ENCODE measurements at places on chromosomes 7 and 10.

GRCh38 chr10:32408690-32409089, 37.2 kb upstream of the CCDC7 start:
- no peak for DNase-seq

DNA sequence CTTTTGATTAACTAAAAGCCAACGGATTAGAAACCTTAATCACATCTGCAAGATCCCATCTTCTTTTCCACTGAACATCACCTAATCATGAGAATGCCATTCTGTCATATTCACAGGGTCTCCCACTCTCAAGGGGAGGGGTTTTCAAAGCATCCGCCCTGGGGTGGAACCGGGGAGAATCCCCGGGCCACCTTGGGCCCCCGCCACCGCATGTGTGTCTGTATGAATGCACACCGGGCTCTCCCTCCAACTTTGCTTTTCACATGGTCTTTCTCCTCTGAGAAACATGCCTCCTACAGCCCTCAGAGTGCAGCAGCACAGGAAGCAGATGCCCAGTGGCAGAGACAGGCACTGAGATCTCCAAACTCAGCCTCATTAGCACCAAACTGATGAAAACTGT, 233.2 kb upstream of the PPP2R2D start:
- no peak for DNase-seq

DNA sequence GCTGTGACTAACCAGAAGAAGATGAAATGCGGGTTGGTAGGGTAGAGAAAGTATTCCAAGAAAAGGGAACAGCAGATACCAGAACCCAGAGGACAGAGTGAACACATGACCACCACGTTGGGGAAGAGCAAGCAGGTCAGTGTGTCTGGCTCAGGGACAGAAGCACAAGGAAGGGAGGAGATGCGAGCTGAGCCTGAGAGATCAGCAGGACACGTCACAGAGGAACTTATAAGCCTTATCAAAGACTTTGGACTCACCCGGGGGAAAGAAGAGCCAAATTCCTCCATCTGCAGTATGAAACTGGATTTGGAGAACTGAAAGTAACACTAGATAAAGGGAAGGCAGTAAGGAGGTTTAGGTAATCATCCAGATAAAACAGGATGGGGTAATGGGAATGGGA, 232.1 kb upstream of the NPVF start:
- no peak for DNase-seq

GRCh38 chr7:11430841-11431240, 401.2 kb downstream of the THSD7A start:
- no peak for DNase-seq

DNA sequence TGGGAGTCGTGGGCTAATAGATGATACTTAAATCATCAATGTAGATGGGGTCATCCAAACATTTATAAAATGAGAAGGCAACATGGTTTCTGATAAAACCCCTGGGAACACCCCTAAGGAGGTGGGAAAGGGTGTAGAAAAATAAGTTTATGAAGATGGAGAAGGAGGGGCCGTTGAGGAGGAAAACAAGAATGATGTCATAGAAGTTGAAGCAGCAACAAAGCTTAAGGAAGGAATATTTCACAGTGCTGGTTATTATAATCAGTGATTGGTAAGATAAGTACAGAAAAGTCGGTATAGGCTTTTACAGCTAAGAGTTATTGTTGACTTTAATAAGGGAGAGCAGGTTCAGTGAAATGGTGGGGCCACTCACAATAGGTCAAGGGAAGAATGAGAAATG, 9.0 kb upstream of the HIBADH start:
- no peak for DNase-seq

DNA sequence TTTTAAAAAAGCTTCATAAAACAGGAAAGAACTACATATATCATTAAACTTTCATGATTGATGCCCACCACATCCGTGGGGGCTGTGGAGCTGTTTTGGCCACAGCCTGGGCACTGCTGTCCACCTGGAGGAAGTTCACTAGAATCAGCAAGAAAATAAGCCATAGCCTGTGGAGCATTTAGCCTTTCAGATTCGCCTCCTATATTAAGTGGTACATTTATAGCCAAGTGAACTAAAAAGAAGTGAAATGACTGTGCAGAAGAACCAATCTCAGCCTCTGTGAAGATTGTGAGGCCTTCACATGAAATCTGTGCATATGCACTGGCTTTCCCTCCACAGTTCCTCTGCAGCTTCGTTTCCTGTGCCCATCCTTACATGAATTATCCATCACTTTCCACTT, 23.5 kb downstream of the WNT16 start:
- no peak for DNase-seq

- DNase-seq = no peak
Measured at GRCh38 chr7:122694697-122695096, 4.2 kb downstream of the RNF133 start.

DNA sequence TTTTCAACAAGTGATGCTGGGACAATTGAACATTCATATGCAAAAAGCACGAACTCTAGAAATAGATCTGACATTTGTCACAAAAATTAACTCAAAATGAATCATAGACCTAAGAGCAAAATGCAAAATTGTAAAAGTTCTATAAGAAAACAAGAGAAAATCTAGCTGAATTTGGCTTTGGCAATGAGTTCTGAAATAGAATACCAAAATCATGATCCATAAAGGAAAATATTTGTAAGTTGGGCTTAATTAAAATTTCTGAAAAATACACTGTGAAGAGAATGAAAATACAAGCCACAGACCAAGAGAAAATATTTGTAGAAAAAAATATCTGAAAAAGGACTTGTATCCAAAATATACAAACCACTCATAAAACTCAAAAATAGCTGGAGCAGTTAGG, 698.8 kb upstream of the CELF2 start:
- no peak for DNase-seq

GRCh38 chr7:131897790-131898165, 341.4 kb upstream of the PODXL start:
- DNase-seq = no peak

GRCh38 chr7:146736446-146737190, 620.0 kb downstream of the CNTNAP2 start:
- no peak for DNase-seq

- no peak for DNase-seq
Measured at GRCh38 chr7:123024989-123025758, 29.7 kb upstream of the TAS2R16 start.

DNA sequence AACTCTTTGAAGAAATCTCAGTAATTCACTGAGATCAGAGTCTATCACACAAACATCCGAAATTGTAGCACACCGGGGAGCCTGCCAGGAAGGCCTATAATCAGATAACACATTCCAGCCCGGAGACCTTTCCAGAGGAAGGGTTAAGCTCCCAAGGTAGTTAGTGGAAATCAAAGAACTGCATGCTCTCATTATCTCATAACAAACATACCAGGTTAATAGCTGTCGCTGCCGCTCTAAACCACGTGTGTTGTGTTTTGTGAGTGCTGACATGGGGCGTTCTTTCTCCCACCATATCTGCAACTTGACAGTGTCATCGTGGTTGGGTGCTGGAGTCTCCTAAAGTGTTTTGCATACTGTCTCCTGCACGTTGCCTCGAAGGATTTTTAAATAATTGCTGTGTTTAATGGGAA, 120.7 kb upstream of the CARD11 start:
- no peak for DNase-seq

DNA sequence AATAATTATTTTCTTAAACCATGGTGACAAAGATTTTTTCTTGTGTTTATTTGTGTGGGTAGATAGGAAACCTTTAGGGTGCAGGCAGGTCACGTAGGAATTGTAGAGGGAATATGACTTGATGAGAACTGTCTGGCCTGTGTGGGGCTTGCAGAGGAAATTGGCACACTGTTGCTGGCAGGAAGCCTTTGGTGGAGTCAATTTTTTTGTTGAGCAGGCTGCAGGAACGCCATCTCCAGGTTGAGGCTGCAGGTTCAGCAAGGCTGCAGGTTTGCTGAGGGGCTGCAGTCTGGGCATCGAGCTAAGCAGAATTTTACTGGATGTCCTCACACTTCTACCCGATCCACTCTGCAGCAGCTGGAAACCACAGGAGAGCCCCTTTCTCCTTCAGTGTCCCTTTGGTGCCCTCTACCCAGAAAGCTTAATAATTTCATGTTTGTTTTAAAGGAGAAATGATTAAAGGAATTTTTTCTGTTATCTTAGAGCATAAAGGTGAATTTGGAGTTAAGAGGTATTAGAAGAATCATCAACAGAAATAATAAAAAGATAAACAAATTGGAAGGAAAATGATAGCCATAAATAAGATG, 37.0 kb downstream of the TBC1D12 start:
- DNase-seq = no peak

- no peak for DNase-seq
Measured at GRCh38 chr7:74182453-74183090, 8.4 kb downstream of the EIF4H start.

DNA sequence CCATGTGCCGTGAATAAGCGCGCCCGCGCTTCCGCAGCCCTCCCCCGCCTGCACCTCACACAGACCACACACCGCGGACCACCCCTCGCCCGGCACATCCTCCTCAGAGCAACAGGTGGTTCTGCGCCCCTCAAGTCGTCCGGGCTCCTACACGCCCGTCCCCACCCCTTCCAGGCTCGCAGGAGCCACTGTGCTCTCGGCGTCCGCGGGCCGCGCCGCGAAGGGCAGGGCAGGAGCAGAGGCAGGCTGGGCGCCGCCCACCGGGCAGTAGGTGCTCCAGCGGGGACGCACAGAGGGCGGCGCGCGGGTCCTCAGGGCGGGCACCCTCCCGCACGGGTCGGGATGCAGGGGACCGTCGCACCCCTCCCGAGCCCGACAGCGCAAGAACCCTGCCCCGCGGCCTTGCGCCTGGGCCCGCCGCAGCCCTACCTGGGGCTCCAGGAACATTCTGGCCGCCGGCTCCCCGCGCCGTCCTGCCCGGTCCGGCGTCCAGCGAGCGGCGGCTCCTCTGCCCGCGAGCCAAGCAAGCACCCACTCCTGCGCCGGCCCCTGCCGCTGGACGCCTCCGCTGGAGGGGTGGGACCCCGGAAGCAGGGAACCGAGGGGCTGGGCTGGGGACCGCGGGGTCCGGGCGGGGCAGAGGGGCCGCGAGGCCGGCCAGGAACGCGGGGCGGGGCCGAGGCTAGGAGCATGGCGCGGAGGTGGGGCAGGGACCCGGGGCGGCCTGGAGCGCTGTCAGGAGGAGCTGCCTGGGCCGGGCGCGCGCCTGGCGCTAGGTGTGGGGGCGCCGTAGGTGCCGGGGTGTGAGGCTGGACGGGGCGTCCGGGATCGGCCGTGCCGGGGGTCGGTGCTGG, 37.4 kb downstream of the RASGEF1A start:
- no peak for DNase-seq

DNA sequence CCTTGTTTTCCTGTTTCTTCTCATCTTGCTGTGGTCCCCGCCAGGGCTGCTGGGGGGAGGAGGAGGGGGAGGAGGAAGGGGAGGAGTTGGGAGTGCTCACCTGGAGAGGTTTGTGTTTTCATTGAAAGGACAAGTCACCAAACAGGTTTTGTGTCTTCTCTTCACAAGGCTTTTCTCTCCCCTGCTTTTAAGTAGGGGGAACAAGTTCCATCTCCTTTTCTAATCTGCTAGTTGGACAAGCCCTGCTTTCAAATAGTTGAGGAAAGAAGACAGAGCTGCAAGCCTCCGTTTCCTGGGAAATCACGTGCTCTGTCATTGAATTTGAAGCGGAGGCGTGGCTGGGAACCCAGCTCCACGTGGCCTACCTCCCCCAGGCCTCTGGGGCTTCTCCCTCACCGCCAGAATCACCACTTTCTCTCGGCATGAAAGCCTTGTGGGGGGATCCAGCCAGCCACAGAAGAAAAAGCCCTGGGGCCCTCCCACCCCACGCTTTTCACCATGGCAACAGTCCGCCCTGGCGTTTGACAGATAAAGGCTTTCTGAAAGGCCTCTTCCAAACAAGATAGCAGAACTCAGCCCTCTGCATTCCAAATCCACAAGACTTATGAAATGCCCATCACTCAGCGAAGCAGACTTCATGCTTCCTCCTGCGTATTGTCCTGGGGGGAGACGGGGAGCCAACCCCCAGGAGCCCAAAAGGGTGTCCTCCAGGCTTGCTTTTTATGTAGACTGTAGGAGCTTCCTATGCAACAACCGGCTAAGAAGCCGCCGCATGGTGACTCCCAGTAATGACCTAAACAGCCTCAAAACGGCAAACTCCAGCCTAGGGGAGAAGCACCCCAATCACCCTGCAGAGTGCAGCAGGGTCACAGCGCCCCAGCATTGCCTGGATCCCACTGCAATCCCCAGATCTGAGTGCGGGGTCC, 51.7 kb downstream of the PROSER2 start:
- DNase-seq = no peak

DNA sequence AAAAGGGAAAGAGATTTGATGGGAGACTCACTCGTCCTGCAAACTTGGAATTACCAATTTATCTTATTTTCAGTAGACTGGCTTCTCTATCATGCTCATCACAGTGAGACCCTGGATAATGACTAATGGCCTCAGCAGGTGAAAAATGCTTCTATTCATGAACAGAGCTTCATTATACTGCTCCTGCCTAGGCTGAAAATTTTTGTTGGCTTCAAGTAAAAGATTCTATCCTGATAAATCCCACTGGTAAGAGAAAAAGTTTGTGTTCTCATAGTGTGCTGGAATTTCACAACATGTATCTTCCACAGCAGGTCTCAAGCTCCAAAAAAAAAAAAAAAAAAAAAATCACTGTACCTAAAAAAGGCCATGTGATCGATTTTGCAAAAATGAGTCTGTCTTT, 329.3 kb upstream of the FZD8 start:
- no peak for DNase-seq

DNA sequence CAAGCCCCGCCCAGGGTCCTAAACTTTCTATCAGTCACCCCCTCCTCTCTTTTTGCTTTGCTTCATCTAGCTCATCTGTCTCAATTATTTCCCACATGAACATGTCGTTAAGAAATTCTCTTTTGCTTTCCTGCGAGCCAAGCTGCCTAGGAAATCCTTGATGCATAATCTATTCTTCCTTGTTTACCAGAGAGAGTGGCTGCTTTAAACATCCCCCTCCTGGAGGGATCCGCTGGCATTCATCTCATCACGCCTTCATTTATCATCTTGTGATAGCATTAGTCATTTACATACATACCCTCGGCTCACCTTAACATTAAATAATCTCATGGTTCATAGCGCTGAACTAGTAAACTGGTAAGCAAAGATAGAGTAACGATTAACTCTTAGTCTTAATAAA, 96.7 kb downstream of the ANK3 start:
- DNase-seq = no peak

DNA sequence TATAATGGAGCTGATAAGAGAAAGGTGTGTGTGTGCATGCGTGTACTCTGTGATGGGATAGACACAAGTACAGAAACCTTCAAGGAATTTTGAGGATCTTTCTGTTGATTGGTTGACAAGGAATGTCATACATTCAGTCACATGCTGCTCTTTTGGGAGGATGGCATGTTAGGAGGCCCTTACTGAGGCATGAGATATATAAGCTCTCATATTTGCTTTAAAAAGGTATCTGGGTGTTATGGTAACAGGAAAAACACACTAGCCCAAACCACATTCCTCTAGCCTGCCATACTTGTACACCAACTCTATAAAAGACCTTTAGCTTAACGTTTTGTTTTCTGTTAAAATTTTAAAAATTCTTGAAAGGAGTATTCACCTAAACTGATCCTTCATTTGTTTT, 72.5 kb upstream of the EGFR start:
- no peak for DNase-seq

GRCh38 chr7:8618441-8619070, 185.1 kb downstream of the NXPH1 start:
- DNase-seq = no peak

- no peak for DNase-seq
Measured at GRCh38 chr10:75165684-75166622, 44.6 kb upstream of the VDAC2 start.
